Cardiac muscle cell (in vitro differentiated cells and primary cell): ENCODE measurements at places on chromosomes 13 and 19. TPM values are rescaled to one million over a fixed set of nuclear protein-coding genes. Genes with fewer than 3 reads are reported as not detected.

- no peaks in the 10 kb centered on the region for H3K4me1 ChIP-seq
- H3K27me3 ChIP-seq, result no peaks in the 10 kb centered on the region
- no peak for DNase-seq
- no peak overlapping the region for H3K27ac ChIP-seq
Observed at GRCh38 chr13:90979059-90979458, 368.4 kb upstream of the MIR17HG start.

DNA sequence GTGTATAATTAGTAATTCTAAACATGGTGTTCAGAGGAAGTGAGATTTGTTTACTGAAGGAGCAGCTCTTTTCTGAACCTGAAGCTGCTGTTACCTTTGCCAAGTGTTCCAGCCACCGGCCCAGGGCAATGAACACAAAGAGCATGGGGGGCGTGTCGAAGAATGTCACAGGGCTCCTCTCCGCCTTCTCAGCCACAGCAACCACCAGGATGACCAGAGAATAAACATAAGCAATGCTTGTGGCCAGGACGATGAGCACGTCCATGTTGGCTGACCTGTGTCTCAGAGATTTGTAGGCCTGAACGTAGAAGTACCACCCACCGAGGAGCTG is 53.1 kb downstream of the ATP7B start:
- H3K4me1 ChIP-seq, result no peaks in the 10 kb centered on the region
- H3K27ac ChIP-seq, result no peak overlapping the region
- no peaks in the 10 kb centered on the region for H3K36me3 ChIP-seq
- no peaks in the 10 kb centered on the region for H3K27me3 ChIP-seq
- no peak for DNase-seq
- H3K4me3 ChIP-seq, result no peak overlapping the region

DNA sequence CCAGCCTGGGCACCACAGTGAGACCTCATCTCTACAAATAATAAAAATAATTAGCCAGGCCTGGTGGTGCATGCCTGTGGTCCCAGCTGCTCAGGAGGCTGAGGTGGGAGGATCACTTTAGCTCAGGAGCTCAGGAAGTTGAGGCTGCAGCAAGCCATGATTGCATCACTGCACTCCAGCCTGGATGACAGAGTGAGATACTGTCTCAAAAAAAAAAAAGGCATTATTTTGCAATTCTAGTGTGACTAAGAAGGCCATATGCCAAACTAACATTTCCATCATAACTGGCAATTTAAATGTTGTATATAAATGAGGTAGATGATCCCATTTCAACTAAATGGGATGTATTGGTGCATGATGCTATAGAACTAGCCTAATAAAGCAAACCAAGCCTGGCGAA is 632.8 kb upstream of the KLF12 start:
- H3K27me3 ChIP-seq, result no peaks in the 10 kb centered on the region
- no peak overlapping the region for H3K27ac ChIP-seq
- H3K4me3 ChIP-seq, result no peak overlapping the region
- DNase-seq, result peak; percentile 78
- no peaks in the 10 kb centered on the region for H3K4me1 ChIP-seq

GRCh38 chr19:18489627-18490184 is 32.2 kb downstream of the ELL start:
- no peaks in the 10 kb centered on the region for H3K36me3 ChIP-seq
- H3K4me3 ChIP-seq, result no peak overlapping the region
- DNase-seq, result no peak
- H3K27ac ChIP-seq, result peak overlapping the region; percentile 56

DNA sequence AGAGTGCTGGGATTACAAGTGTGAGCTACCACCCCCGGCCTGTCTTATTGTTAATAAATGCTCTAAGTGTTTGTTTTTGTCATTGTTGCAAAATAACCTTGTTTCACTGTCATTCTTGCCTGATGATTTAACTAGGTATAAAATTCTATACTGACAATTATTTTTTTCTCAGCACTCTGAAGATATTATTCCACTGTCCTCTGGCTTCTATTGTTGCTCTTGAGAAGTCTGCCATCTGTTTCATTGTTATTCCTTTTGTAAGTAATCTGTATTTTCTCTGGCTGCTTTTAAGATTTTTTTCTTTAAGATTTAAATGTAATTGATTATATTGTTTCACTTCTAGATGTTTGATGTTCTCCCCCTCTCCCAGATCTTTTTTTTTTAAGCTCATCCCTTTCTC is 17.6 kb downstream of the ZNF420 start:
- no peaks in the 10 kb centered on the region for H3K4me1 ChIP-seq
- no peak overlapping the region for H3K27ac ChIP-seq
- H3K4me3 ChIP-seq, result no peak overlapping the region

GRCh38 chr19:13163609-13164342 is 13.6 kb downstream of the IER2 start:
- H3K27me3 ChIP-seq, result no peaks in the 10 kb centered on the region
- H3K4me1 ChIP-seq, result peaks cover 21% of the 10 kb centered on the region
- H3K36me3 ChIP-seq, result no peaks in the 10 kb centered on the region
- DNase-seq, result peak; percentile 95
- peak overlapping the region; percentile 59 for H3K27ac ChIP-seq
- H3K4me3 ChIP-seq, result no peak overlapping the region

DNA sequence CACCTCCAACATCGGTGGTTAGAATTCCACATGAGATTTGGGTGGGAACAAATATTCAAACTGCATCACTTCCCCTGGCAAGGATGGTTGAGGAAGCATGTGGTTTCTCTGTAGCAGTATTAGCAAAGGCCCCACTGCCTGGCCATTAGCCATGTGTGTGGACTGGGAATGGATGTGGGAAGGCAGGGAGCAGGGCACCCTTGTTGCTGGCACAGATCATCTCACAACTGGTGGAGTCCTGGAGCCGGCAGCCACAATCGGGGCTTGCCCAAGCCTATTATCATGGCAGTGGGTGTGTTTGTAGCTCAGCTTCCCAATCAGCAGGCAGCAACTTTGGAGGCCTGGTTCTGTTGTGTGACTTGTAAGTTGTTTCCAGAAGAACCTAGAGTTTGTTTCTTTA is 391.9 kb downstream of the DLEU7 start:
- no peak overlapping the region for H3K4me3 ChIP-seq
- H3K4me1 ChIP-seq, result peaks cover 6% of the 10 kb centered on the region
- no peak overlapping the region for H3K27ac ChIP-seq

DNA sequence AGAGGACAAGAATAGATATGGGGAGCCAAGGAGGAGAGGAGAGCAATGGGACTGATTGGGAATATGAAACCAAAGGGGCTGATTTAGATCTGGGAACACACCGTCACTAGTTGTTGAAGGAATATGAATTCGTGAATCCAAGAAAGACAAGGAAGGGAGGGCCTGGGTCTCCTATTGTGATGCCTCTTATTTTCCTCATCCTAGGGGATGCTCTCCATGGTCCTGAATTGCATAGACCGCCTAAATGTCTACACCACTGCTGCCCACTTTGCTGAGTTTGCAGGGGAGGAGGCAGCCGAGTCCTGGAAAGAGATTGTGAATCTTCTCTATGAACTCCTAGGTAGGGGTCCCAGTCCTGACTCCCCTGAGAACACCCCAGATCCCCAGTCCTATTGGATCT is 21.5 kb downstream of the RYR1 start:
- no peak overlapping the region for H3K4me3 ChIP-seq
- DNase-seq, result peak; percentile 79
- no peak overlapping the region for H3K27ac ChIP-seq
- peaks cover 3% of the 10 kb centered on the region for H3K36me3 ChIP-seq
- no peaks in the 10 kb centered on the region for H3K4me1 ChIP-seq

DNA sequence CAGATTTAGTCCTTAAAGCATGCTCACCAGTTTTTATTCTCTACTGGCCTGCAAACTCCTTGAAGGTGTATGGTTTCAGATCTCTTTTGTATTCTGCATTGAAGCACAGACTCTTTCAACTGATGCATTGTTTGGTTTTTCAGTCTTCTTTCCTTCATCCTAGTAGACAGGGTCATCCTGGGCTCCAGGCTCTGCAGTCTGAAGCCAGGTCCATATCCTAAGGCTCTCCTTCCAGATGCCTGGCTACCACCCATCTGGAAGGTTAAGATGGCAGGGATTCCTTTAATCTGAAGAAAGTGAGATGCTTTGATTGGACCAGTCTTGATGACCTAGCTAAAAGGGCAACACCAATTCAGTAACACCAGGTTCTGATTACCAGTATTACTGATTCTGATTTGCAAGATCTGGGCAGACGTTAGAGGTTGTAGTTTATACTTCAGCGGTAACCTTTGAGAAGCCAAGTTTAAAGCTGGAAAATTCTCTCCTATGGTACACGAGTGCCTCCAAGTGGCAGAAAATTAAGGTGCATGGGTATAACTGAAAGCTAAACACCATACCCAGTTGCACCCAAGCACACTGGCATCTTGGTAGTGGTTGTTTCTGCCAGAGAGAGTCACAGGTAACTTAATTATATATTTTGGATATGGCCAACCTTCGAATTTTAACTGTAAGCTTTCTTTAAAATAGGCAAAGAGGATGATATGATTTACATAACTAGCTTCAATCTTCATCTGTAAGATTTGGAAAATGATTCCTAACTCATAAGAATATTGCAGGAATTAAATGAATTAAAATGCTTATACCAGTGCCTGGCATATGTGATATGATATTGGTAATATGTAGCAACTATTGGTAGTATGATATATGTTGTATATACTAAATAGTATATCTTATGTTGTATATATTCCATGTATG is 1651.9 kb upstream of the MIR17HG start:
- peak; percentile 68 for DNase-seq
- H3K36me3 ChIP-seq, result no peaks in the 10 kb centered on the region
- no peak overlapping the region for H3K4me3 ChIP-seq

DNA sequence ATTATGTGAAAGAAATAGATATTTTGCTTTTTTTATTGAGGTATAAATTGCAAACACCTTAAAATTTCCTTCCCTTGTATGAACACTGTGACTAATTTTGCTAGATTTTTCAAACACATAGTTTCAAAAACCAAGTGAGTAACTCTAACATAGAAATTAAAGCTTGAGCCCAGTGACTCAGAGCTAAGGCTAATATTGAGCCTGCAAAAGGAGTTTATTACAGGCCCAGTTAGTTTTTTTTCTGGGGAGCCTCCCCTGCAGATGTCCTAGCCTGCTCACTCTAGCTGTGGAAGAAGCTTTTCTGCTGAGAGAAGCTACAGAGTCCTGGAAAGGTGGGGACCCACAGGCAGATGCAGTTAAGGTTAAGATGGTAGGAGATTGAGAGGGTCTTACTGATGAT is 3.4 kb downstream of the ZNF430 start:
- H3K27me3 ChIP-seq, result no peaks in the 10 kb centered on the region
- peaks cover 8% of the 10 kb centered on the region for H3K36me3 ChIP-seq
- no peak overlapping the region for H3K4me3 ChIP-seq
- DNase-seq, result no peak
- peaks cover 20% of the 10 kb centered on the region for H3K4me1 ChIP-seq

- no peaks in the 10 kb centered on the region for H3K27me3 ChIP-seq
- no peak overlapping the region for H3K4me3 ChIP-seq
- H3K27ac ChIP-seq, result no peak overlapping the region
- peaks cover 14% of the 10 kb centered on the region for H3K4me1 ChIP-seq
- no peaks in the 10 kb centered on the region for H3K36me3 ChIP-seq
Observed at GRCh38 chr13:39875111-39875987, 219.9 kb downstream of the COG6 start.

DNA sequence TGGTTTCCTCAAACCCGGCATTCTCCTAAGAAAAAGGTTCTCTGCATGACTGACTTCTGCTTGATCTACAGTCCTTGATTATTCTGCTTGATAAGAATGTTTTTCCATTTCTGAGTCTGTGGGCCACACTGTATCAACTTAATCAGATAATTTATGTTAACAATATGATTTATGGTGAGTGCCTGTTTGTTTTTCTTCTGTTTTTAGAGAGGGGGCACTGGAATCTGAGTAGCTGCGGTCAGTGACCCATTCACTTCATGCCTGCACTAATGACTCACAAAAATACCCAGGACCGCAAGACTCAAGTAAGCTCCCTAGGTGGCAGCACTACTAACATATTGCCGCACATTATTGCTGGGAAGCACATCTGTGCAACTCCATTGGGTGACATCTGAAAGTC is 542.3 kb upstream of the ATXN8OS start:
- H3K27me3 ChIP-seq, result no peaks in the 10 kb centered on the region
- H3K4me3 ChIP-seq, result no peak overlapping the region
- no peak for DNase-seq
- no peaks in the 10 kb centered on the region for H3K36me3 ChIP-seq
- no peaks in the 10 kb centered on the region for H3K4me1 ChIP-seq
- no peak overlapping the region for H3K27ac ChIP-seq

GRCh38 chr13:75931116-75931515 is 295.0 kb downstream of the LMO7 start:
- no peaks in the 10 kb centered on the region for H3K27me3 ChIP-seq
- H3K27ac ChIP-seq, result no peak overlapping the region
- H3K36me3 ChIP-seq, result no peaks in the 10 kb centered on the region
- H3K4me1 ChIP-seq, result no peaks in the 10 kb centered on the region
- no peak for DNase-seq
- H3K4me3 ChIP-seq, result no peak overlapping the region

- no peaks in the 10 kb centered on the region for H3K4me1 ChIP-seq
- H3K36me3 ChIP-seq, result peaks cover 3% of the 10 kb centered on the region
- no peak overlapping the region for H3K27ac ChIP-seq
- H3K4me3 ChIP-seq, result no peak overlapping the region
- no peak for DNase-seq
Observed at GRCh38 chr19:40629346-40629745, 28.2 kb downstream of the LTBP4 start.

GRCh38 chr19:13181747-13182388 is 31.7 kb downstream of the IER2 start:
- DNase-seq, result peak; percentile 19
- H3K27ac ChIP-seq, result peak overlapping the region; percentile 84
- H3K4me1 ChIP-seq, result peaks cover 7% of the 10 kb centered on the region
- no peaks in the 10 kb centered on the region for H3K27me3 ChIP-seq
- H3K36me3 ChIP-seq, result no peaks in the 10 kb centered on the region

- peak within 1 kb of the TSS; percentile 54 for H3K4me3 ChIP-seq
- peak; percentile 92 for DNase-seq
- H3K36me3 ChIP-seq, result no peaks in the 10 kb centered on the region
Observed at GRCh38 chr19:57830071-57830602, at the start of gene ZNF587B. Gene ZNF587B, plus strand, starts transcription at chr19:57830299. Its CDS starts 230 bp downstream, at chr19:57830529.

Gene OR7D2
- total RNA-seq, result 0.04 and 0.15 TPM in 2 replicates

Gene DIRAS1
- 3.0 and 4.2 TPM in 2 replicates for total RNA-seq

Gene ZNF729
- not detected in 2 replicates for total RNA-seq

Gene PRR22
- 3.6 and 4.9 TPM in 2 replicates for total RNA-seq

Gene WASF3
- total RNA-seq, result 30.2 and 34.5 TPM in 2 replicates

Gene CLPTM1
- total RNA-seq, result 59.6 and 76.4 TPM in 2 replicates

Gene OR4F17
- total RNA-seq, result not detected in 2 replicates

Gene CGB2
- not detected in 2 replicates for total RNA-seq

Gene PROZ
- not detected in 2 replicates for total RNA-seq

Gene C2CD4C
- total RNA-seq, result 4.1 and 5.4 TPM in 2 replicates

Gene IGFL2
- not detected in 2 replicates for total RNA-seq
